ENCODE measurements at places on chromosomes 1 and 21. TPM values are rescaled to one million over a fixed set of nuclear protein-coding genes. Genes with fewer than 3 reads are reported as not detected.

- DNase-seq = no peak
These were observed 2.8 kb downstream of the PLA2G5 start for GRCh38 chr1:20072771-20073170.

DNA sequence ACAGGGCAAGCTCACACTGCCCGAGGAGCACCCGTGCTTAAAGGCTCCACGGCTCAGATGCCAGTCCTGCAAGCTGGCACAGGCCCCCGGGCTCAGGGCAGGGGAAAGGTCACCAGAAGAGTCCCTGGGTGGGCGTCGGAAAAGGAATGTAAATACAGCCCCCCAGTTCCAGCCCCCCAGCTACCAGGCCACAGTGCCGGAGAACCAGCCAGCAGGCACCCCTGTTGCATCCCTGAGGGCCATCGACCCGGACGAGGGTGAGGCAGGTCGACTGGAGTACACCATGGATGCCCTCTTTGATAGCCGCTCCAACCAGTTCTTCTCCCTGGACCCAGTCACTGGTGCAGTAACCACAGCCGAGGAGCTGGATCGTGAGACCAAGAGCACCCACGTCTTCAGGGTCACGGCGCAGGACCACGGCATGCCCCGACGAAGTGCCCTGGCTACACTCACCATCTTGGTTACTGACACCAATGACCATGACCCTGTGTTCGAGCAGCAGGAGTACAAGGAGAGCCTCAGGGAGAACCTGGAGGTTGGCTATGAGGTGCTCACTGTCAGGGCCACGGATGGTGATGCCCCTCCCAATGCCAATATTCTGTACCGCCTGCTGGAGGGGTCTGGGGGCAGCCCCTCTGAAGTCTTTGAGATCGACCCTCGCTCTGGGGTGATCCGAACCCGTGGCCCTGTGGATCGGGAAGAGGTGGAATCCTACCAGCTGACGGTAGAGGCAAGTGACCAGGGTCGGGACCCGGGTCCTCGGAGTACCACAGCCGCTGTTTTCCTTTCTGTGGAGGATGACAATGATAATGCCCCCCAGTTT is 1.3 kb downstream of the CELSR2 start:
- DNase-seq = no peak

- DNase-seq = no peak
These were observed 29.4 kb upstream of the IL19 start for GRCh38 chr1:206741142-206741701.

GRCh38 chr21:42463861-42464515 is 32.0 kb downstream of the RSPH1 start:
- peak; percentile 54 for DNase-seq

DNA sequence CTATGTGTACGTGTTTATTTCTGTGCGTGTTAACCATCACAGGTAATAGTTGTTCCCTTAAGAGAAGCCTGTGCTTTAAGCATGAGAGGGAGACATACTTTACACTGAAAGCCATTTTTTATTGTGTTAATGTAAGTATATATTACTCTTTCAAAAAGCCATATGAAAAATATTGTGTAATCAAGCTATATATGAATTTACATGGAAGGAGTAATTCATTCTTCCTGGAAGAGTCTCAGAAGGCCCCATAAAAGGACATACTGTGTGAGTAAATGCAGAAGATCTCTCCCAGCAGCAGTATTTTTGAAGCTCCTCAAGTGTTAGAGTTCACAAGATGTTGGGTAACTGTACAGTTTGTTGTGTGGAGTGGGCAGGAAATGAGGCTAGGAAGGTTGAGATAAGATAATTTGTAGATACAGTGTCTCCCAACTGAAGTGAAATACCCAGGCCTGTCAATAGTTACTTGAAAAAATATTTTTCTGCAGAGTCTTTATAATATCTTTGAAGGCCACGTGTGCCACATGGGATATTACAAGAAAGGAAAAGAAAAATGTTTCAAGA is 138.3 kb downstream of the PTGER3 start:
- no peak for DNase-seq

GRCh38 chr1:114956570-114956969 is 73.1 kb upstream of the TSHB start:
- DNase-seq = peak; percentile 3

- no peak for DNase-seq
These were observed 33.3 kb upstream of the NBPF3 start for GRCh38 chr1:21406659-21407058.

GRCh38 chr1:189357317-189357716 is 1120.3 kb downstream of the BRINP3 start:
- DNase-seq = no peak

- no peak for DNase-seq
These were observed 94.6 kb downstream of the KCNJ15 start for GRCh38 chr21:38351176-38351959.

GRCh38 chr1:167629681-167630567 is at the start of gene RCSD1:
Gene RCSD1, plus strand, starts transcription at chr1:167630232. Its CDS starts 192 bp downstream, at chr1:167630424.
- peak; percentile 13 for DNase-seq

DNA sequence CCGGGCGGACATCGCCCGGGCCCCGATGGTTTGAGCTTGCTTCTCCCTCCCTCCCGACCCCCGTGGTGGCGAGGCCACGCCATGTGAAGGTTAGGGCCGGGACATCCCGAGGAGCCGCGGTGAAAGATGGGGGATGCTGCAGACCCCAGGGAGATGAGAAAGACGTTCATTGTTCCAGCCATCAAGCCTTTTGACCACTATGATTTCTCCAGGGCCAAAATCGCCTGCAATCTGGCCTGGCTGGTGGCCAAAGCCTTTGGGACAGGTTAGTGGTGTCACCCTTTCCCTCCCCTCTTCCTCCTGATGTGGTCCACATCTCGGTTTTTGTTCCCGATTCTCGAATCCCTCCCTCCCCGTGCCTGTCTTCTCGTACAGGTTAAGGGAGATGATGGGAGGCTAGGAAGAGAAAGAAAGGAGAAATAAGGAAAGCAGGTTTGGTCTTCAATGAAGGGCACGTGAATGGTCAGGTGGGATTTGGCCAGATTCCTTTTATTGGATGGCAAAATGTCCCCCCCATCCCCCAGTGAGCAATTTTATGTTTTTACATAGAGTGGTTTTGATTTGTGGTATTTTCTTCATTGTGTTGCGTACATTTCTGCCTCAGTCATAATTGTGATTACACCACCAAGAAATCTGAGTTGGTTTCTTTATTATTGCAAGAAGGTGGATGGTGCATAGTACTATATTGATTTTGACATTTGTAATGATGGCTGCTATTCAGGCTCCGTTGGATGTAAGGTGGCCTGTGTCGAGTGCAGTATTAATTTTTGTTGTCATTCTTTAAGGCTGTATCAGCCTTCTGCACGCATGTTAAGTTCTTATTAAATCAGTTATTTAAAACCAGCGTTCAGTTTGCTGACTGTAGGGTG is 1.2 kb downstream of the CAMSAP2 start:
- peak; percentile 39 for DNase-seq

DNA sequence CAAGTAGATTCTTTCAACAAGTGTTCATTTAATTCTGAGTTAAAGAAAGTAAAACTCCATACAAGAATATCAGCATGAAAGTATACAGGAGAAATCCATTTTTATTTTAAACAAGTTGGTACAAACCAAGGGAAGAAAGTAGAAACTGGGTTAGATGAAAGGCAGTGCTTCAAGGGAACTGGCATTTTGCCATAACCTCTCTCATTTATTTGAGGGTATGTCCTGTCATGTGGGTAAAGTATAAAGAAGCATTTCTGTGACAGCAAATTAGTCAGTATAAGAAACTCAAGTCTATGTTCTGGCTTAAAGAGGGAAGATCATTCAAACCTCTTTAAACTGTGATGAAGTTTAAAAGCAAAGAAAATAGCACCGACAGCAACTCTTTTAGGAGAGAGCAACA is 32.0 kb downstream of the OLFM3 start:
- DNase-seq = no peak

GRCh38 chr1:82752046-82752445 is 951.3 kb downstream of the ADGRL2 start:
- no peak for DNase-seq

The HTR6 gene
- total RNA-seq = not detected

The DNM3 gene
- total RNA-seq = 1.3 TPM

The LRRC71 gene
- not detected for total RNA-seq

The ACTA1 gene
- 0.45 TPM for total RNA-seq

The SERPINC1 gene
- 0.59 TPM for total RNA-seq

The HPCA gene
- total RNA-seq = not detected

The F13B gene
- not detected for total RNA-seq

The LCE1A gene
- not detected for total RNA-seq

The FAM131C gene
- 0.93 TPM for total RNA-seq

The C1QB gene
- not detected for total RNA-seq

The S100A13 gene
- total RNA-seq = 104 TPM

All from Calu3 (cell line).